SK-N-DZ (cell line): ENCODE measurements at places on chromosomes 11 and 22.

- DNase-seq: no peak
These were observed 92.1 kb downstream of the LDLRAD3 start for GRCh38 chr11:36035999-36036398.

GRCh38 chr22:47151490-47151889 is 389.0 kb downstream of the TBC1D22A start:
- DNase-seq: no peak

DNA sequence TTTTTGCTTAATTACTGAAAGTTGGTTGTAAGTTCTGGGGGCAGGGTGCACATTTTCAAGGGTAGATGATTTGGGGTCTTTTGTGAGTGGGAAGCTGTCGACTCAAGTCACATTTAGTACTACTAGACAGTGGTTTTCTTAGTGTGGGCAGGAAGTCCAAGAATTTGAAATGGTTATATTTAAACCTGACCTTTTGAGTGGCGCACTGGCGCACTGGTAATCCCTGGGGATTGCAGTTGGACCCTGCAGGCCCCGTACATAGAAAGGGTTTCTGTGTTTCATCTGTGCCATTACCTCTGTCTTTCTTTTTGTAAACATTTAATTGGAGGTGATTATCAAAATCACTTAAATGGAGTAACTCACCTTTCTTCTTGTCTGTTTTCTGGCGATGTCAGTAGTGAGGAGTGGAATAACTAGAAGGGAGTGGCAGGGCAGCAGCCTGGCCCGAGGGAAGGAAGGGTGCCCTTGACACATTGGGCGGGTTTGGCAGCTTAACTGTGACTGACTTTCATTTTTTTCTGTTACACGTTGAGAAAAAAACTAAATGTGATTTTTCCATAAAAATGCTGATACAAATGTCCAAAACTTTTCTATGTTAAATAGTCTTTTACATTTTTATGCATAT is 101.8 kb upstream of the GAL start:
- DNase-seq: no peak

DNA sequence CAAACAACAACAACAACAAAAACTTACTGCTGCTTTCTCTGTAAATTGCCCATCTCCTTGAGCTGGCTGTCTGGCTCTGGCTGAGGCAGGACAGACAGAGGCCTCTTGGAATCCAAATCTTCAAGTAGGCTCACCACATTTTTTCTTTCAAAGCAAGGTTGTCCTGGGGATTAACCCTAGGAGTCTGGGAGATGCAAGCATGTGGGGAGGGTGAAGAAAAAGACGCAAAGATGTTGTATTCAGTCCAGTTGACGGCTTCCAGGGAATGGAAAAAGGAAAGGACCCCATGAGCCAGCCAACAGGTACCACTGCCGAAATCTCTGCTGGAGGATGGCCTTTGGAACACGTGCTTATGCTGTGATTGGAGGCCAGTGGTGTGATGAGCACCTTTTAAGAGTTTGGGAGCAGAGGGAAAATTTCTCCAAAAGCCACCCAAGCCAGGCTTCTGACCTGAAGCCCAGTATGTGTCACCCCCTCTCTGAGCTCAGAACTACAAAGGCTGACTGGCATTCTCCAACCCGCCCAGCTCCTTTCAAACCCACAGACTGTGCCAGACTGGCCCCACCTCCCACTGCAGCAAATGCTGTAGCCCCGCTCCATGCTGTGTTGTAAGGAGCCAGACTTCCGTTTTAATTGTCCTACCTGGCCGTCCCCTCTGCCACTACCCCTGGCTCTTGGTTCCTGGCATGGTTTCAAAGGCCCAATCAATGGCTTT is 10.8 kb downstream of the BLID start:
- no peak for DNase-seq

DNA sequence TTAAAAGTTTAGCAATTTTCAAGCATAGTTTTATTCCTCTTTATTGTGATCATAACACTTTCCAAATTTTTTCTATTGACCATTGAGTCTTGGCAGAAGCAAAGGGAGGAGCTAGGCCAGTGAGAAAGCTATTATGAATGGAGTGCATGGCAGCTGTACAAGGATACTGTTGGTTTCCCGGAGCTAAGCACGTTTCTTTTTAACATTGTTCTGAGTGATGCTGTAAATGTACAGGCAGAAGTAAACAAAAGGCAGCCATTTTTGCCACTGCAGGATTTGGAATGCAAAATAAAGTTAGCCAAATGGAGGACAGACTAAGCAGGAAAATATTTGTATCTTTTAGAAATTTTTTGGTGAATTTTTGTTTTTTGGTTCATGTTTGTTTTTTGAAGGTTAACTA is 16.2 kb downstream of the CBL start:
- DNase-seq: no peak

GRCh38 chr11:57974848-57975601 is 48.7 kb upstream of the OR9Q1 start:
- DNase-seq: no peak

DNA sequence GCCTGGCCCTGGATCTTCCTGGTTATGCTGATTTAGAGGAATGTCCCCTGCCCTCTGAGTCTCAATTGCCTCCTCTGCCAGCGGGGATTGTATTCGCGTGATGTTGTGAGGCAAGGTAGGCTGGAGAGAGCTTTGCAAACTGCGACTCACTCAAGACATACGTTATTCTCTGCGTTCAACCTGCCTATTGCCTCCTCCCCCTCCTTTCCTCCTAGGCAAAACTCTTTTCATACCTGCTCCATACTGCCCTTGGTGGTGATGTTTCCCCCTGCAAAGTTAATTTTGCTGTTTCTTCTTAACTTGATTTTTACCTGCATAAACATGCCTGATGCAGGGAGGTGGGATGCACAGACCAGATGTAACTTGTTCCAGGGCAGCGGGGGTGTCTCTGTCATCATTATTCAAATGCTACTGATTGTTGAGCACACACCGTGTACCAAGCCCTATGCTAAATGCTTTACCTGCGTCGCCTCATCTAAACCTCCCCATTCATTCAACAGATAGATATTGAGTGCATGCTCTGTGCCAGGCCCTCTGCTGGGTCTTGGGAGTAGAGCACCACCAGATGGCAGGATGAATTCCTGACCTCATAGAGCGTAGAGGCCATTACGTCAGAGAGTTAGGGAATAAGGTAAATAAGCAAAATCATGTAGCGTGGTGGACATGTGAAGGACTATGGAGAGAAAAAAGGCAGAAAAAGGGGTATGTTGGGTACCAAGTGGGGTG is 29.0 kb downstream of the SGSM1 start:
- no peak for DNase-seq

DNA sequence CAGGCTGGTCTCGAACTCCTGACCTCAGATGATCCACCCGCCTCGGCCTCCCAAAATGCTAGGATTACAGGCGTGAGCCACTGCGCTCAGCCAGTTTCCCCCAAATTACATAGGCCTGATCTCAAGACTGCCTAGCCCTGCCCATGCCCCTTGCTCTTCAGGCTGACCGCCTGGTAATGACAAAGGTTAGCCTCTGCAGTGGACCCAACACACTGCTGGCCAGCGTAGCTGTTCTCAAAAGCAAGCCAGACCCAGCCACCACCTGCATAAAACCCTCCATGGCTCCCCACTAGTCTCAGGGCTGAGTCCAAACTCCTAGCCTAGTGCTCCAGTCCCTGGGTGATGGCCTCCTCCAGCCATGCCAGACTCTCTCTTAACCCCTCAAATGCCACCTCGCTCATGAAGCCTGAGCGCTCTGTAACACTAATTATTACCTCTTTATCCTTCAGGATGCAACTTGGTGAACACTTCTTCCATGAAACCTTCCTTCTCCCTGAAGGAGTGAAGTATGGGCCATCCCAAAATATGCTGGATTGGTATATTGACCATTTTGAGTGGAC is 836 bp upstream of the RSPH14 start:
- no peak for DNase-seq

DNA sequence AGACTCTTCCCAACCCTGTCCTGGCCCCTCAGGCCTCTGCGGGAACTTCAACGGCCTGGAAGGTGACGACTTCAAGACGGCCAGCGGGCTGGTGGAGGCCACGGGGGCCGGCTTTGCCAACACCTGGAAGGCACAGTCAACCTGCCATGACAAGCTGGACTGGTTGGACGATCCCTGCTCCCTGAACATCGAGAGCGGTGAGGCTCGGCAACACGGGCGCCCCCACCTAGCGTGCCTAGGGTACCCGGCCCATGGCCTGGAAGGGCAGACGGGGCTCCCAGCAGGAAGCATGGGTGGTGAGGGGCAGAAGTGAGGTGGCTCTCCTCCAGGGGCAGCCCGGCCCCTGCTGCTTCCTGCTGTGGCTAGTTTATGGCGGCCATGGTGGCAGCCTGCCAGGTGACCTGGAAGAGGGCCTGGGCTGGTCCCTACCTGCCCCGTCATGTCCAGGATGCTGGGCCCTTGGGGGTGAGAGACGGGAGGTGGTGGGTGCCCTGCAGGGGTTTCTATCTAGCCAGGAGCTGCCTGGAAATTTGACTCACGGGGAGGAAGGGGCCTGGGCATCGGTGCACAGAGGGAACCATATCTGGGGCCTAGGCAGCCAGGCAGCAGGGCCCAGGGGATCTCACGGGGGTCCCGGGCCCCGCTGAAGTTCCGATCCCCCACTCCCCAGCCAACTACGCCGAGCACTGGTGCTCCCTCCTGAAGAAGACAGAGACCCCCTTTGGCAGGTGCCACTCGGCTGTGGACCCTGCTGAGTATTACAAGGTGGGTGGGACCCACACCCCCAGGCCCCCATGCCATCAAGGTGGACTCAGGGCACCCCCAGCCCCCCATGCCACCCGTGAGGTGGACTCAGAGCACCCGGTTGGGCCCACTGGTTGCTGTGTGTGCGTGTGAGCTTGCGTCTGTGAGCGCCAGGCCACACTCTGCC is 9.2 kb downstream of the MUC2 start:
- no peak for DNase-seq

DNA sequence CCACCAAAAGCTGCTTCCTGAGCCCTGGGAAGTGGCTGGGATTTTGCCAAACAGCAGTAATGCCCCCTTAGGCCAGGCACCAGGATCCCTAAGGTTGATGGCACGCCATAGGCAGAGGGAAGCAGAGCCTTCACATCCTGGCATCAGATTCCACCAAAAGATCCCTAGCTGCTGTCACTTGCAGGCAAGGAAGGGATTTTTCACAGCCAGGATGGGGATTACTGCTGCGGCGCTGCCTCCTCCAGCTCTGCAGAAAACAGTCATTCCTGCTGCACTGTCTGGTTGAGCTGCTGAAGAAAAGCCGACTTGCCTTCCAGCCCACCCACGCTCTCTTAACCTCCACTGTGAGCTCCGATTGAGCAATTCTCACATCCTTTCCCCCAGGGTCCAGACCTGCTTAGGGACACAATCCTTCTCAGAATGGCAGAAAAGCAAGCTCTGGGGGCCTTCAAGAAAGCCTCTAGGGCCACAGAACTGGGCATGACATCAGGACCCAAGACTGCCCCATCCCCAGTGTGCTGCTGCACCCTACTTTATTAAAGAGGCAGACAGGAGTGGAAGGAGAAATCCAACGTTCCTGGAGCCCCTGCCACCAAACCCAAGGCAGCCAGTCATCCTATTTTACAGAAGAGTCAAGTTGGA is 19.9 kb downstream of the SYN3 start:
- DNase-seq: no peak

- DNase-seq: no peak
These were observed 56.8 kb downstream of the LDLRAD3 start for GRCh38 chr11:36000616-36001190.

GRCh38 chr11:64883575-64883974 is 5.2 kb upstream of the EHD1 start:
- no peak for DNase-seq

DNA sequence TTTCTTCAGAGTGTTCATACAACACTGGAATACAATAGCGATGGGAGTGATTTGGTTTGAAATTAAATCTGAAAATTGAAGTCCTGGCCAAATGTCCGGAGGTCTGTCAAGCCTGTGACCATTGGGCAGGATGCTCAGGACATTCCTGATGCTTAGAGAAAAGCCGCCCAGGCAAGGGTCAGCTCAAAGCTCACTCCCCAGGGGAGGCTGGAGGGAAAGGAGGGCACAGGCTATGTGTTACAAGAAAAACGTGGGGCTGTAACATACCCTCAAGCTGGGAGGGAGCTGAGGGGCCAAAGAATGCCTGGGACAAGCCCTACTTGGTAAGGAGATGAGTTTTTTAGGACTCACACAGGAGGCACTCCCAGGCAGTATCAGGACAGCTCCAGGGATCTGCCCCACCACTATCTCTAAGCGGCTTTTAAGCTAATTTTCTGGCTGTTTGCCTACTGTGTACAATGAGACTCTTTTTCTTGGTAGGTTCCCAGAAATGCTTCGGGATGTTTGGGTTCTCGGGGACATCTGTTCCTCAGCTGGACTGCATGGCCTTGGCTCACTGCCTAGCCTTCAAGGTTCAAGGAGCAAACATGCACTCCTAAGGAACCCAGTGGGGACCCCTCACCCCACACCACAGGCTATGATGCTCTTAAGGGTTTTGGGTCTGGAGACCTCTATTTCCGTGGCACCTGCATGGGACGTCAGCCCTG is 500.1 kb downstream of the BRD1 start:
- DNase-seq: no peak

GRCh38 chr11:62560566-62561103 is 13.1 kb downstream of the EEF1G start:
- DNase-seq: peak; percentile 75

- peak; percentile 82 for DNase-seq
These were observed at the start of gene CHRM4 for GRCh38 chr11:46391578-46392420. TSS of gene CHRM4 (minus strand) at chr11:46391776. CDS start at chr11:46386557, 5,219 bp downstream.

GRCh38 chr11:71281204-71281603 is 28.8 kb upstream of the SHANK2 start:
- no peak for DNase-seq

GRCh38 chr11:75384438-75385080 is 14.8 kb upstream of the RPS3 start:
- peak; percentile 74 for DNase-seq

- DNase-seq: peak; percentile 95
These were observed at the start of the genes DCDC1 and DNAJC24 for GRCh38 chr11:31369348-31370329. TSS of gene DCDC1 (minus strand) at chr11:31369739. CDS start at chr11:31328280, 41,459 bp downstream. TSS of gene DNAJC24 (plus strand) at chr11:31369860. CDS start at chr11:31370749, 889 bp downstream.

DNA sequence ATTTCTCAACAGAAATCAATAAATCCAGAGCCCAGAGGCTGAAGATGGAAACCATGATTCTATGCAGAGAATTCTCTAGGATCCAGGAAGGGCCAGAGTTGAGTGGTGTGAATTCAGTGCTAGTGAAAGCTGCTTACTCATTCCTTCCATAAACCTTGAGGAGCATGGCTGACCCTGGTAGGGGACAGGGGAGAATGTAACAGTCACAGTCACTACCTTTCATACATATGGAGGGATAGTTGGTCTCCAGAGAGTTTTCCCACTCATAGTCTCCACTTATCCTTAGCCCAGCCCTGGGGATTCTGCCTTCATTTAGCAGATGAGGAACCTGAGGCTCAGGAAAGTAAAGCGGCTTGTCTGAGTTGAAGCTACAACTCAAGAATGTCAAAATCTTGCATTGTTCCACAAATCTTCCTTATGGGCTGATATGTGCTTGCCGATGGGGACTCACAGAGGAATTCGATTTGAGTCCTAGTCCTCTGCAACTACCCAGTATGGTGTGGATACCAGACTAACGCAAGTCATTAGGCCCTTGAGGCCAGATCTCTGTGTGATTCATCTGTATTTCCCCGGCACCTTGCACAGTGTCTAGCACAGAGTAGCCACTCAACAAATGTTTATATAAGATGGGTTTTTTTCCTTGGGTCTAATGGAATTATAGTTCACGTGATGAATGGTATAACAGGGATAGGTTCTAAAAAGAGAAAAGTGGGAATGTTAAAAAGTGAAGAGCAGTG is 3.7 kb upstream of the ANAPC15 start:
- DNase-seq: no peak

- DNase-seq: no peak
These were observed 25.0 kb upstream of the IGLL1 start for GRCh38 chr22:23604939-23605712.
